D721Med (cell line): ENCODE measurements at places on chromosomes 12 and 14.

- no peak for DNase-seq
These were observed 143.8 kb upstream of the FGD4 start for GRCh38 chr12:32255588-32255987.

GRCh38 chr14:23366426-23366921 is 1.5 kb upstream of the EFS start:
- peak; percentile 93 for DNase-seq

DNA sequence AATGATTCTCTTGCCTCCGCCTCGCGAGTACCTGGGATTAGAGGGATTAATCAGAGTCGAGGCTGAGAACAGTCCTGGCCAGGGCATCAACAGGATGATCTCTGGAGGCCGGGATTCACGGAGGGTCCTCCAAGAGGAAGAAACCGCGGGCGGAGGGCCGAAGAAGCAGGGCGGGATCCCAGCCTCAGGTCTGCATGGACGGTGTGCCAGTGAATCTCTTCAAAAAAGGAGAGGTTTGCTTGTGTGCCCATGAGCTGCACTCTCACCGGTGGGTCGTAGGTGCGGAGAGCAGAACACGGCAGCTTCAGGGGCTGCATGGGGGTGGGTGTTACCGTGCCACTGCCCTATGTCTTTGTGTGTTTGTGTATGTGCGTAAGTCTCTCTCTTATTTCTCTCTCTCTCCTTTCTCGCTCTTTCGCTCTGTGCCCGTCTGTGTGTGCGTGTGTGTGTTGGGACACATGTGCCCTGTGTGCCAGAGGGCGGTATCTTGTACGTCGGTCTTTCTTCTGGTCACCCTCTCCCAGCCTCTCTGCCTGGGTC is 768.2 kb upstream of the ALG10B start:
- no peak for DNase-seq

DNA sequence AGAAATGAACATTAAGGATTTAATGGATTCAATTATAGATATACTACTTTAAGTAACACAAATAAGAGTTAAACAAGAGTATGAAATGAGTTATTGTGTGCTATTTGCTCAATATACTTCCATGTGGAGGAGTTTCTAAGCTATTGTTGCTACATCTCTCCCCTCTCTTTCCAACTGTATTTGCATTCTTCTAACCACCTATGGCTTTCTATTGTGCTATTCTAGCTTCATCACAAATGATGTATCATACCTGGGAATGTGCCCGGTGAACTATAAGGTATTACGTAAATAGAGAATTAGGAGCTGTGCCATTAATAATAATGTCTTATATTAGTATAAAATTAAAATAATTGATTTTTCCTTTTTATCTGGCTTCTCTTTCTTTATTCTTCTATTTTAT is 87.1 kb upstream of the PLEKHG7 start:
- no peak for DNase-seq

DNA sequence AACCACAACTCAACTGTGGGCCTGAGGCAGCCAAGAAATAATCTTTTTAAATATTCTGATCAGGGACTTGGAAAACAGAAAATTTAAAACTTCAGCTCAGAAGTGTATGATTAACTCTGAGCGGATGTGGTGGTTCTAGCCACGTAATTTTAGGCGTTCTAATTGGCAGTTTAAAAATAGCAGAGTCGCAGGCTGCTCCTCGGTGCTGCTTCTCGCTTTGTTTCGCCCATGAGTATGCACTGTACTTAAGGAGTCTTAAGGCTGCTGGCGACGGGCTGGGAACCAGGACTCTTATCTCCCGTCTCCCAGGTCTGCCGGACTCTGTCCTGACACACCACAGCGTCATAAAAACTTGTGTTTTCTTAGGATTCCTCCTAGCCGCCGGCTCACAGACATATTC is 113.4 kb upstream of the PELI2 start:
- DNase-seq: no peak

DNA sequence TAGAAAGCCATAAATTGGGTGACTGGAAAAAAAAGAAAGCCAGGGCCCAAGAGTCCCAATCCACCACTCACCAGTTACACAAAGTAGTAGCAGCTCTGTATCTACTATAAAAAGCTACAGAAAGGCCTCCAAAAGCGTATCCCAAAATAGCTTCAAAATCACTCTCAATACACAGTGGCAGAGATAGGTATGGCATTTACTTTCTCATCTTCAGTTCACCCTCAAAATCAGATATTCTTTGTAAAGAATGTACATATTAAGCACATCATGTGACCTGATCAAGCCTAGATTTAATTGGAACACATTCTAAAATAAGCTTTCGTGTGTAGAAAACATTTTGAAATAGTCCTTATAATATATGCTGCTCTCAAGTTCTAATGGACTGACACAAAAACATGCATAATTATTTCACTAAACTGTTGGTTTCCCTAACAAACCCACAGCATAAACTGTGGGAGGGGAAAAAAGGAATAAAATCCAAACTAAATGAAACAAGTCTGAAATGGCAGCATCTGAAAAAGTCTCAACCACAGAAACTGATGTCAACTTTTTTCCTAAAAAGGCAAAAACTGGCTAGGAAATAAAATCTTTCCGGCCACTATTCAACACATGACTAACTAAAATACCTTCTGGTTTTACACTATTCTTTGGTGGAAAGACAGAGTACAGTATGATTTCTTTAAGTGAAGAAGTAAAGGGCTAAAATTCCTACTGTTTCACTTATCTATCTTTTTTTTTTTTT is 25.9 kb downstream of the UBE2N start:
- no peak for DNase-seq
